ENCODE measurements at places on chromosomes 12 and 14. TPM values are rescaled to one million over a fixed set of nuclear protein-coding genes. Genes with fewer than 3 reads are reported as not detected.

The KLRB1 gene
- 0.14 TPM for total RNA-seq

The STRN3 gene
- total RNA-seq: 25.6 TPM

The LRTM2 gene
- total RNA-seq: not detected

The MYH6 gene
- 3.1 TPM for total RNA-seq

The WASHC4 gene
- 30.6 TPM for total RNA-seq

The SERPINA12 gene
- total RNA-seq: 0.82 TPM

The SDSL gene
- total RNA-seq: 6.2 TPM

The P2RX2 gene
- 0.32 TPM for total RNA-seq

DNA sequence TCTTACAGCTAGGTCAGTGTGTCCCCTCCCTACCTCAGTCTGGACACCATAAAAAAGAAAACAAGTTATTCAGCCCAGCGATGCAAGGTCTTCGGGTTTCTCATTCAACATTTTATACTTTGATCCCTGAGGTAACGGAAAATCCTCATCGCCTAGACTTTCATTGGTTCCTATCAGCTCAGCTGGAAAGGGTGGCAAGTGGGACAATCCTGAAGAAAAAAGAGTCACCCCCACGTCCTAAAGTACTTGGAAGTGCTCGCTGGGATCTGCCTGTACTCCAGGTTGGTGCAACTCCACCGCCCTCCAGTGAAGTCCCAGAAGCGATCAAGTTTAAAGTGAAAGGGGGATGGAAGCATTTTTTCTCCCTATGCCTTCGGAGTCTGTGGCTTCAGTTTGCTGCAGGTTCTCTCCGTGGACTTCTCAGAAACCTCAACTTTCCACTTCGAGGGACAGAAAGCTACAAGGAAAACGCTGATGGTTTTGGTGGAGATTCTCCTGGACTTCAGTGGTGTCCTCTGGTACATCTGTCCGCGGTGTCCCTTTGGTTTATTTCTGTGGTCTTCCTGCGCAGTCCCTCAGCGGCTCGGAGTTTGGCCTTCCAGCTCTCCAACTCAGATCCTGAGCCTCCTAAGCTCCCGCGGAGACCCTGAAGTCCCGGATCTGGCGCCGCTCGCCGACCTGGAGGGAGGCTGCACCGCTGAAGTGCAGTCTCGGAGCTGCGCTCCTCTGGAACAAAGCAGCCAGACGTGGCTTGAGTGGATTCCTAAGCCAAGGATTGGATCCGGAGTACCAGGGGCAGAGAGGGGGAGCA lies 1.8 kb upstream of the LRFN5 start:
- DNase-seq: no peak
- peaks cover 9% of the 10 kb centered on the region for H3K27me3 ChIP-seq
- peaks cover 4% of the 10 kb centered on the region for H3K4me1 ChIP-seq
- peak overlapping the region; percentile 36 for H3K4me3 ChIP-seq
- peak overlapping the region; percentile 32 for H3K27ac ChIP-seq
- H3K36me3 ChIP-seq: no peaks in the 10 kb centered on the region

DNA sequence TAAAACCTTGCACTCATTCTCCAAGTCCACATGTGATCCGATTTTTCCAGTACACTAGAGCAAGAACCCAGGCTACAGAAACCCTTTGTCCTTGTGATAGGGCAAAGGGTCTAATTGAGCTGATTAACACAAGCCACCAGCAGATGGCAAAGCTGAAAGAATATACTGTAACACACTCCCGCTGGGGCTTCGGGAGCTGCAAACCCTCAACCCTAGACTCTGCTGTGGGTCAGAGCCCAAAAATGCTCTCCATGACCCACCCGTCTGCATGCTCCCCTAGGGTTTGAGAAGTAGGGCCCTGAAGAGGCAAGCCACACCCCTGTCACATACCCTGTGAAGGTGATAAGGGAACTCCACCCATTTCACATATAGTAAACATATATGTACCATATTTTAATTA lies 33.6 kb upstream of the PCNX1 start:
- no peak overlapping the region for H3K4me3 ChIP-seq
- H3K27me3 ChIP-seq: no peaks in the 10 kb centered on the region
- DNase-seq: no peak
- no peaks in the 10 kb centered on the region for H3K36me3 ChIP-seq
- H3K27ac ChIP-seq: no peak overlapping the region

DNA sequence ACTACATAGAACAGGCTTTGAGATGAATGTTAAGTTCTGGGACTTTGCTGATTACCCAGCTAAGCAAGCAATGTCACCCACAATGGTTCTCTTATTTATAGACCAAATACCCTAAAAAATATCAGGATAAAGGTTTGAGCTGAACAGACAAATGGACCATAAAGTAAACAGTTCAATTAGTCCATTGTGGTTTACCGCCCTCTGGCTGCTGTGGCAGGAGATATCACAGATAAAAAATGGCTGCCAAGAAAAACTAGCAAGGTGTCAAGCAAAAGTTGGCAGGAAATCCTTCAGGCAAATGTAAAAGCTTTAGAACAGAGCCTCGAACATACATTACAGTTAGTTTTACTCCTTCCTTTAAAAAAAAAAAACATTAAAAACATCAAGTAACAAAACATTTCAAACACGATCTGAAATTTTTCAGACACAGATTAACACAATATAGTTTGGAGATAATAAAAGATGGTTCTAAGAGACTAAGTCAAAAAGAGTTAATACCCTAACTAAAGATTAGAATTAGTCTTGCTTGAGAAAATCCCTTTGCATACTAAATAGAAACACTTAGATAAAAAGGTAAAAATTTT lies 41.3 kb downstream of the MED13L start:
- no peaks in the 10 kb centered on the region for H3K36me3 ChIP-seq
- H3K27ac ChIP-seq: no peak overlapping the region
- no peak overlapping the region for H3K4me3 ChIP-seq
- no peaks in the 10 kb centered on the region for H3K27me3 ChIP-seq
- DNase-seq: peak; percentile 59

DNA sequence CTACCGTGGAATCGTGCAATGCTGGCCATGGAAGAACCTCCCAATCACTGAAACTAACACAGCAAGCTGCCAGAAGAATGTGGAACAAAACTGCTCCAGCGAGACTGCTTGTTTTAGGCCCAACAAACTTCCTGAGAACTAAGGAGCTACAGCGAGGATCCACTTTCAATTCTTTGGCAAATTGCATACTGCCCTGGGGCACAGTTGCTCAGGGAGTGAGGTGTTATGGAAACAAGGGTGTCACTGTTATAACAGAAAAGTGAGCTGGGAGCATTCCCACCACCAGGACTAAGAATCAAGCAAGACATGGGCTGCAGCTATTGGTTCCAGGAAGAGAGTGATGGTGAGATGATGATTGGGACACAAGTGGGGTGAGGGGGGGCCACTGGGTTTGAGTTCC lies 1606.1 kb upstream of the FLRT2 start:
- no peak for DNase-seq

GRCh38 chr14:33642080-33642479 lies 308.8 kb downstream of the EGLN3 start:
- H3K27ac ChIP-seq: no peak overlapping the region
- H3K36me3 ChIP-seq: no peaks in the 10 kb centered on the region
- no peak for DNase-seq
- no peaks in the 10 kb centered on the region for H3K4me1 ChIP-seq

- H3K36me3 ChIP-seq: no peaks in the 10 kb centered on the region
- H3K4me1 ChIP-seq: no peaks in the 10 kb centered on the region
- no peak for DNase-seq
- no peaks in the 10 kb centered on the region for H3K27me3 ChIP-seq
- H3K4me3 ChIP-seq: no peak overlapping the region
- no peak overlapping the region for H3K27ac ChIP-seq
Measured at GRCh38 chr12:12864243-12864642, 27.1 kb upstream of the GPRC5A start.

- no peak for DNase-seq
- H3K4me1 ChIP-seq: no peaks in the 10 kb centered on the region
- no peak overlapping the region for H3K4me3 ChIP-seq
- no peaks in the 10 kb centered on the region for H3K36me3 ChIP-seq
- H3K27ac ChIP-seq: no peak overlapping the region
Measured at GRCh38 chr12:101064721-101065120, 145.3 kb downstream of the SLC5A8 start.

GRCh38 chr14:104687601-104688504 lies 1.6 kb upstream of the INF2 start:
- no peaks in the 10 kb centered on the region for H3K27me3 ChIP-seq
- no peak overlapping the region for H3K4me3 ChIP-seq
- peak; percentile 85 for DNase-seq

DNA sequence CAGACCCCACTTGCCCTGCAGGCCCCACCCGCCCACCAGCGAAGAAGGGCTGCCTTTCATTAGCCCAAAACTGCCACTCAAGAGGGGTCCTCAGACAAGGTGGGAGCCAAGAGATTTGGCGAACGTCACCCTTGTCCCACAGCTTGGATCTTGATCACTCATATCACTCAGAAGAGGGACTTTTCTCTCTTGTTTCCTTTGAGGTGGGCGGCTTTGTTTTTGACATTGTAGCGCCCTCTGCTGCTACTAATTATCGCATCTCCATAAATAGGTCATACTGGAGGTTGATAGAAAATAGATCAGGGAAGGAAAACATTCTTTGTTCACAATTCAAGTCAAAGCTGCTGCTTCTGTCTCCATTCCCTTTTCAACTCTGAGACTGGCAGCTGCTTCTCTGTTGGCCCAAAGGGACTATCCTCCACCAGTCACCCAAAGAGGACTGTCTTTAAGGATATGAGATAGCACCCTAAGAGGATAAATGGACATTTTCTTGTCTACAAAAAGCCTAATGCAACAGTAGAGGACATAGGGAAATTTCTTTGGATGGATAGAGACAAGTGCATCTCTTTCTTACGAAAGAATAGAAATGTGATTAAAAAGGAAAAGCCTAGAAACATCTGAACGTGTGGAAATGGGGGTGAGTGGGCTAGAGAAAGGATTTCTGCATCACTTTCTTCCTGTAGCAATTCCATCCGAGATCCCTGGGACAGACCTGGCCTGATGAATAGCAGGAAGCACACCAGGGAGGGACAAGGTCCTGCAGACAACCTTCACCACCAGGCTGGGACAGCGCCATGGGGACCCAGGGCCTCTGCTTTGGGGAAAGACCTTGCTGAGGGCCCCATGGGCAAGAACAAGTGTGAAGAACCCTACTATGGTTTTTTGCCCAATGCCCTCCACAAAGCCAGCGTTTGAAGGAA lies 115.8 kb downstream of the DAD1 start:
- no peaks in the 10 kb centered on the region for H3K27me3 ChIP-seq
- H3K4me1 ChIP-seq: no peaks in the 10 kb centered on the region
- H3K36me3 ChIP-seq: no peaks in the 10 kb centered on the region
- no peak overlapping the region for H3K27ac ChIP-seq

GRCh38 chr12:93097417-93097816 lies 168.3 kb upstream of the EEA1 start:
- H3K27me3 ChIP-seq: no peaks in the 10 kb centered on the region
- H3K36me3 ChIP-seq: no peaks in the 10 kb centered on the region
- no peak overlapping the region for H3K4me3 ChIP-seq
- peak overlapping the region; percentile 80 for H3K27ac ChIP-seq
- DNase-seq: no peak
- peaks cover 6% of the 10 kb centered on the region for H3K4me1 ChIP-seq

Data from prostate gland (tissue), 2 donors.